Forelimb muscle (tissue), 1 donor: ENCODE measurements at places on chromosomes 1 and 21. TPM values are rescaled to one million over a fixed set of nuclear protein-coding genes. Genes with fewer than 3 reads are reported as not detected.

DNA sequence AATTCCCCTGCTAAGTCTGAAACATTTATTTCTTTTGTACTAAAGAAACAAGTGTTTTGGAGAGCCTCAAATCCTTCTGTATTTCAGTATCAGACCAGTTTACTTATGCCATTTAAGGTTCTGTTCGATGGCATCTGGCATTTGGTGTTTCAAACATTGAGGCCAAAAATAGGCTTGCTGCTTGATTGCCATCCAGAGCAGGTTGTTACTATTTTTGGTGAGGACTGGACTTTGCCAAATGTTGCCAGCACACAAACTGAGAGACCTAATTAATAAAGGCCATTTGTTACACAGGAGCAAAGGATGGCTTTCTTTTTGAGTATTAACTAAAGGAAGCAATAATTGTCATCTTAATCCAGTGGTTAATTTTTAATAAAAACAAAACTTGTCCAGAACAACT, 26.2 kb downstream of the VPS45 start:
- DNase-seq: no peak

- DNase-seq: no peak
Observed at GRCh38 chr1:195580988-195581387, 1027.3 kb downstream of the KCNT2 start.

DNA sequence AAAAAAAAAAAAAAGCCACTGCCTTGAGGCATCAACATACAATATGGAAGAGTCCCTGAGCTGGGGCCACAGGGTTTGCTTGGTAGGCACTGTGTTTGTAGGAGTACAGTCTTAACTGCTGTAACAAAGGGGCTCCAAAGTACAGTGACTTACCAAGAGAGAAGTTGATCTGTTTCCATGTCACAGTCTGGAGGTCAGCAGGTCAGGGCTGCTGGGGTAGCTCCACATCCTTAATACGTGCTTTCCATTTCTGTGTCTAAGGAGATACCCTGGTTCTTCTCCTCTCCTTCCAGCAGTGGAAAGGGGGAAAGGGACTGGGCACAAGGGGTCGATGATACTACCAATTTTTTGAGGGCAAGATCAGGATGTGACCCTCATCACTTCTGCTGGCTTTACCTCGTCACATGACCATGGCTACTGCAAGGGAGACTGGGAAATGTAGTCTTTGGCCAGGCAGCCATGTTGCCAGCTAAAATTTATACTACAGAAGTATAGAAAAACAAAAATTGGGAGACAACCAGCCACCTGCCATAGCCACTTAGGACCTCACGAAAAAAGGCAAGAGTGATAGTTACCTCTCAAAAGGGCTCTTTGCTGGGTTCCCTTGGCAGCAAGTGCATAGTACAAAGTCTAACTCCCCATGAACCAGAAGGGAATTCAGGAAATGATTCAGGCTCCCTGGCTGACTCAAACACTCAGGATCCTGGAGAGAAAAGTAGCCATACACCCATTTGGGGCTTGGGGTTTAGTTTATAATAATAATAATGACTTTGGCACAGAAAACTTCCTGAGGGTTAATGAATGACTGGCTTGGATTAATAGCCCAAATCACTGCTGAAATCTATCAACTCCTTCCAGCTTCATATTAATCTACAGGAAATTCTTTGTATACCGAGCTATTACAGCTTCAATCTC, 52.7 kb upstream of the ATP5PO start:
- DNase-seq: no peak

Gene RSPH1
- 0.20 TPM for polyA plus RNA-seq

- DNase-seq: peak; percentile 35
Observed at GRCh38 chr1:202615501-202616354, 94.5 kb downstream of the SYT2 start.

GRCh38 chr1:29245876-29246275, 9.6 kb downstream of the PTPRU start:
- DNase-seq: no peak

DNA sequence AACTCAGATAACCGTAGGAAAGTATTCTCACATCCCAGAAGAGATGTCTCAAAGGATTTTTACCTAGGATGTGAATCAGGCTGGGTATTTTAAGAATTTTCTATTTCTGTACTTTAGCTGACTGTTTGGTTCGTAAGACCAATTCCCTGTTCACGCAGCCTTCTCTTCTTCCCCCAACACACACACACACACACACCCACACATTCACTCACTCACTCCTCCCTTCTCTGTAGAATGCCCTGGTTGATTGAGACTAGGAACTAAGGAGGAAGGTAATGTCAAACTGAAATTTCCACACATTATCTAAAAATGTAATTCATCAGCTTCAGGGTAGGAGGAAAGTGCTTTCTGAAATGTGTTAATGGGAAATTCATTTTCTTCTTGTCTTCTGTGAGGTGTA, 43.5 kb downstream of the ELAVL4 start:
- DNase-seq: no peak

DNA sequence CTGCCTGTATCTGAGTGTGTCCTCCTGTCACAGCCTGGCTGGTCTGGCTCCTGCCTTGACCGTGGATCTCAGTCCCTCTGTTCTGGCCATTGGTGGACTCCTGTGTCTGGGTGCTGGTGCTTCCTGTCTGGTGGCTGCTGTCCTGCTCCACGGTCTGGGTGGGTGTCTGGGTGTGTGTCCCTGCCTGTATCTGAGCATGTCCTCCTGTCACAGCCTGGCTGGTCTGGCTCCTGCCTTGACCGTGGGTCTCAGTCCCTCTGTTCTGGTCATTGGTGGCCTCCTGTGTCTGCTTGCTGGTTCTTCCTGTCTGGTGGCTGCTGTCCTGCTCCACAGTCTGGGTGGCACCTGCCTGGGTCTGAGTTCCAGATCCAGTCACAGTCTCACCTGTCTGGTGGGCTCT, 4.0 kb downstream of the CRNN start:
- no peak for DNase-seq

Gene INSRR
- polyA plus RNA-seq: 0.70 TPM

DNA sequence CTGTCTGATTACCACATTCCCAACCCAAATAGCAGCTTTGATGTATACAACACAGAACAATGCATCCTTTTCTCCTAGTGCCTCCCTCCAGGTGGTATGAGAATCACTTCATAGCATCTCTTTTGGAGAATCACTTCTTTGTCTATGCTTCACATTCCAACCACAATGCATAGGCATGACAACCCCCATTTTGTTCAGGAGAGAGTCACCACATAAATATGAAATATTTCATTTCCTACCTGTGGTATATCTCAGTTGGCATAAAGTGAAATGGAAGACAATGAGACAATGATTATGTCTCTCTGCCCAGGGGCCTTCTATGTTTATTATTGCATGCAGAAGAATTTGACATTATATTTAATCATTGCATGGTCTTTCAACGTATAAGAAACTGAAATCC, 112.2 kb downstream of the BRINP2 start:
- DNase-seq: no peak

DNA sequence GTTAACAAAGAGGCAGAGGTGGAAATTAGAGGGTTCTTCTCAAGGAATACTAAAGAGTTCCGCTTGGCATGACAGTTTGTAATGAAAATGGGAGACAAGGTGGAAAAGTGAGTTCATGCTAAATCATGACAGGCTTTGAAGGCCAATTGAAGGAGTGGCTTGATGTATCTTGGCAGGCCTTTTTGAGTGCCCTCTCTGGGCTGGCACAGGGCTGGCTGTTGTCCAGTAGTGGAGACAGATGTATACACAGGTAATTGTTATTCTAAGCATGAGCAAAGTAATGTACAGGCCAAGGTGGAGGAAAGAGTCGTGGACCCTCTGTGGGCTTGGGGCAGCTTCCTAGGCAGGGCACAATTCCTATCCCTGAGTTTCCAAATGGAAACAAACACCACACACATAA, 196.7 kb upstream of the GALNT2 start:
- no peak for DNase-seq

DNA sequence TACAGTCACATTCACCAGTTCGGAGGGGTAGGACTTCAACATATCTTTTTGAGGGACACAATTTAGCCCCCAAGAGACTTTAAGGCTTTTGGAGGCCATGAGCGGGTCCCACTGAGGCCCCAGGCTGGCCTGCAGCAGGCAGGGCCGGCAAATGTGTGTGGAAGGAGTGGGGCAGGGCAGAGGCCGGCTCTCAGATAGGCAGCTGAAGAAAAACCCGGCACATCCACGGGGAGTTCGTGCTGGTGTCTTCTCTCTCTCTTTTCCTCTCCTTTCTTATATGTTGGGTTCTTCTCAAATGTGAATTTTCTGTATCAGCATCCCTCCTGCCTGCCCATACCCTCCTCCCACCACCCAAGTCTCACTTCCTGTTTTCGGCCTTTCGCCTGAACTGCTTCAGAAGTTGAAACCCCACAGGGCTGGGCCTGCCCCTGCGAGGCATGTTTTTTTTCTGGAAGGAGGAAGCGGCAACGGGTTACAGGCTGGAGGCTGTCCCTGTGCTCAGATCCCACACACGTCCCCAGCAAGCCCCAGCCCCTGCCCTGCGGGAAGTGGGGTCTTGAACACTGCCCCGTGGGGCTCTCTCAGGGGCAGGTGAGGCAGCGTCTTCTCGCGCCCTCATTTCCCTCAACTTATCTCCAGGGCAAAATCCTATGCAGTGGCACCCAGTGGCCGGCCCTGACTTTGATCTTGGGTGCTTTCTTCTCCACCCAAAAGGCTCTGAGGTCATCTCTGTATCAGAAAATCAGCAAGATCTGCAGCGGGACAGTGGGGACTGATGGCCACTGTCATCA, 9.7 kb upstream of the UMODL1 start:
- DNase-seq: no peak

Gene PDXK
- polyA plus RNA-seq: 19.0 TPM

DNA sequence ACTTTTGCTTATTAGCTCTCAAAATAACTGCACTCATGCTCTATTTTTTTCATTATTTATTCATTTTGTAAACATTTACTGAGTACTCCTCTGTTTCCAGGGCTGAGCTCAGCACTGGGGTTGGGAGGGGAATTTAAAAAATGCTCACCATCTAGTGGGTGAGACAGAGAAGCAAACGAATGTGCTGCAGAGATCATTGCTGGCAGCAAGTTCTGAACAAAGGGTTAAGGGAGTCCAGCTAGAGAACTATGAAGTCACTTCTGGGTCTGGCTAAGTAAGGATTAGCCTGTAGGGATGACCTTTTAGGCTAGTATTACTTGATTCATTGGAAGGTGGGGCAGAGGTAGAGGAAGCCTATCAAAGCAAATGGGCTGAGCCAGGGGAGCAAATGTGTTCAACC, 99.1 kb upstream of the ZNF644 start:
- no peak for DNase-seq

Gene GREM2
- polyA plus RNA-seq: 4.3 TPM

Gene LCE1B
- not detected for polyA plus RNA-seq

- no peak for DNase-seq
Observed at GRCh38 chr1:160830321-160831153, 32.1 kb downstream of the CD244 start.

Gene RBP7
- polyA plus RNA-seq: 3.2 TPM

DNA sequence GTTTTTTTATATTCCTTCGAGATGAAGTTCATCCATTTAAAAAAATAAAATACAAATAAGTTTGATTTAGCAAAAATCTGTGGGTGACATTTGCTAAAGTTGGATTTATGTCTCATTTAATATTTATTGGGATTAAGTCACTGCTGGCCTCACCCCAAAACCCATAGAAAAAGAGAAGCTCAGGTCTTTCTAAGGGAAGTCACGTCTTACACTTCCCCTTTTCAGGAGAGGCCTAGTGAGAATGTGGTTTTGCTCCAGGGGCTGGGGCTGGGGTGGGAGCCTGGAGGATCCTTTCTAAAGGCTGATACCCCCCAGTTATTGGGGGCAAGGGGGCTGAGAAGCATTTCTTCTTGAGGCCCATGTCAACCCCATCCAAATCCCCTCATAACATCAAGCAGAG, 300.3 kb downstream of the DSCAM start:
- DNase-seq: no peak

- no peak for DNase-seq
Observed at GRCh38 chr1:176765608-176766007, 302.6 kb downstream of the PAPPA2 start.

DNA sequence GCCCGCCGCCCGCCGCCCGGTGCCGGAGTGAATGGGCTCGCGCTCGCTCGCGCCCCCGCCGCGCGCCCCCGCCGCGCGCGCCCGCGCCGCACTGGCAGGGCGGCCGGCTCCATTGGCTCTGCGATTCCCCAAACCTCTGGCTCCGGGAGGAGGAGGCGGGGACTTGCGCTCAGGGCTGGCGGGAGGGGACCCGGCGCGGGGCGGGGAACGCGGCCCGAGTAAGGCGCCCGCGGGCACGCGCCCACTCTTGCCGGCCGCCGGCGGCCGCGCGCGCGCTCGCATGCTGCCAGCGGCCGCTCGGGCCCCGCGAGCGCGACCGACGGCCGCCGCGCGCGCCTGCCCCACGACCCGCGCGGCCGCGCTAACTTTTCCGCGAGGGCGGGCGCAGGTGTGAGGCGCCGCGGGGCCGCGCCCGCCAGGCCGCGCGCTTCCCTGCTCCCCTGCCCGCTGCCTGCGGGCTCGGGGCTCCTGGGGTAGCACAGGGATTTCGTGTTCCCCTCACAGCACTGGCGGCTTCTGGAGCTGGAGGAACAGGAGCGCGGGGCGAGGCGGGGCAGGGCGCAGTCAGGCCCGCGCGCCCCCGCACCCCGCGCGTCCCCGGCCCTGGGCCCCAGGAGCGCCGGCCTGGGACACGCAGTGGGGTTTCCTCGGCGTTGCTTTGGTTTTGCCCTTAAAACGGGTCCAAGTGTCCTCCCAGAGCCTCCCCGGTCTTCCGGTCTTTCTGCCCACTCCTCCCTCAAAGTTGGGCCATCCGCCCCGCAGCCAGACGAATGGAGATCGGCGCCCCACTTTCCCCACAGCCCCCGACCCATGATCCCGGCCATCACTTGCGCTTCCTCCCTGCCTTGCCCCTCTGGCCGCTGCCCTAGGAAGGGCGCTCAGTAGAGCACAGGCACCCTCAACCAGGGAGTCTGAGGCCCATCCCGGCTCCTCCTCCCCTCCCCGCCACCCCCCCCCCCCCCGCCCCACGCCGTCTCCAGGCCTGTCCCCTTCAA, 101.5 kb downstream of the CASZ1 start:
- peak; percentile 48 for DNase-seq

Gene KRTAP11-1
- not detected for polyA plus RNA-seq

DNA sequence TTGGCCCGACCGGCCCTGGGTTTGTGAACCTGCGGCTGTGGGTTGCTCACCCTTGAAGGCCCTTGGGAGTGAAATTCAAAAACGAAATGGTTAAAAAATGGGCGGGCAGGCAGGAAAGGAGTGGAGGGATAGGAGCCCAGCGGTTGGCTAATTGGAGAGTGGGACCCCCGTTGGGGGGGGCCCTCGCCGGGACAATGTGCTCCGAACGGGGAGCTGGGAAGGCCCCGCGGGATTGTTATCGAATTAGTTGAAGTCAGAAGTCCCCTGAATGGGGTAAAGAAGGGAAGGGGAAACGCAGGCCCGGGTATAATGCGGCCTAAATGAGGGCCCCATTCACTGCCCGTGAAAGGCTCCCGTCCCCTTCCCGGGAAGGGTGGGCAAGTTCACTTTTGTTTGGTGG, 135.7 kb downstream of the PRDM16 start:
- no peak for DNase-seq

GRCh38 chr1:183884526-183884925, 79.6 kb downstream of the RGL1 start:
- no peak for DNase-seq

GRCh38 chr1:16189003-16189402, 23.4 kb downstream of the ARHGEF19 start:
- DNase-seq: no peak

- DNase-seq: no peak
Observed at GRCh38 chr1:156385534-156386031, 16.6 kb downstream of the RHBG start.
